ENCODE measurements at places on chromosomes 5 and 9.

- no peak for DNase-seq
Measured at GRCh38 chr5:78550891-78551290, 97.7 kb downstream of the LHFPL2 start.

DNA sequence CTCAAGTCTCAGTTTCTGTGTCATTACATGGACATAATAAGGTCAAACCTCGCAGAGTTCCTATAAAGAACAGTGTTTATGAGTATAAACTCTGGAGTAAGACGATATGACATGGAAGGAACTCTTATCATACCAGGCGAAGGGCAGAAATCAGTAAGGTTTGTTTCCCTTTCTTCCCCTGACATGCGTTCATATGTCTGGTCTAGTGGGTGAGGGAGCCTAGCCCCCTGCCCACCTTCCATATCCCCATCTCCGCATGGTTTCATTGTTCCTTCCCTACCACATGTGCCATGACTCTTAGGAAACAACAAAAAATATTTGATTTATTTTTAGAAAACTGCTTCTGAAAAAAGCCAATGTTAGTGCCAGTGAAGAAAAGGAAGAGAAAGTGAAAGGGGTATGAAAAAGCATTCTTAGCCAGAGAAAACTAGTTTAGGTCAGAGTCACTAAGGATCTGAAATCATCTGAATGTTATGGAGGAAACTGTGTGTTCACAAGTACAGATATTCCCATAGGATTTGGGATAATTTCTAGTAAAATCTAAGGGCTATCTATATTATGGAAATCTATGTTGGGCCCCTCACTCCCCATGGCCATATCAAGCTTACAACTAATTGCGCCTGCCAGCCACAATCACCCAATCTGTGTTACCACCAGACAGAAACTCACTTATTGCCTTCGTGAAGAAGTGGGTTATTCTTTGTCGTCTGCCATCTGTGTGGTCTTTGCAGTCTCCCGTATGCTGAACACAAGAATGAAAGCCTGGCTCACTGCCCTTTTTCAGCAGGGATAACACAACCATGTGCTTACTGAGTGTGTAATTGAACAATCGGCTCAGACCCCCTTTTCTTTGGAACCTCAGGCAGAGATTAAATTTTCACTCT, 19.9 kb upstream of the HMHB1 start:
- no peak for DNase-seq

- DNase-seq = peak; percentile 33
Measured at GRCh38 chr5:113487781-113488644, at the start of gene MCC. Gene MCC, minus strand, starts transcription at chr5:113488453.

GRCh38 chr9:97487107-97487506, 14.4 kb upstream of the TMOD1 start:
- DNase-seq = no peak

DNA sequence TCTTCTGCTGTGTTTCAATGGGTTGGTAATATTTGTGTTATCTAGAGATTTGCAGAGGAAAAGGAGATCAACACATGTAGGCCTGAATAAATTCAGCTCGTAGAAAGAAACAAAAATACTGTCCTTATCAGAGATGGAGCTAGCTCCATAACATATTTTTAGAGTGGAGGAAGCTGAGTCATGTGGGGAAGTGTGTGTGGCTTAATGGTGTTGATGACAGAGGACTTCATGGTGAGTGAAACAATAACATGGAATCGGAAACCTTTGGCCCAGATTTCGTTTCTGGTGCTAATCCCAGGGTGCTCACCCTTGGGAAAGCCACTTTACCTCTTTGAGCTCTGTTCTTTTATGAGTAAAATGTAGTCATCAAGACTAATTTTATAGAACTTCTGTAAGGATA, 825.0 kb downstream of the TLR4 start:
- no peak for DNase-seq

DNA sequence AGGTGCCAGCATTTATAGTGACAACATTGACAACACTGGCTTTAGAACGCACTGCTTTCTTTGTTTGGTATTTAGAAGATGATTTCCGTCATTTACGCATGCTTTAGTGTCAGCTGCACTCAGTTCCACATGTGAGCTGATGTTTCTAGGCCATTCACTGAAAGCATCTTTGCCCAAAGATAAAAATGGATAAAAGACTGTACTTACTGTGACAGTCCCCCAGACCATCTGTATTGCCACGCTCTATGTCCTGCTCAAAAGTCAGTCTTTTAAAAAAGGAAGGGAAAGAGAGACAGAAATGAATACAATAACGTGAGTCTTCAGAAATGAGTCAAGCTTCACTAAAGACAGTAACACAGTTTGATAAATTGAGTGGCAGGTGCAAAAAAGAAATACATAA, 99.3 kb downstream of the SEMA6A start:
- DNase-seq = no peak

- DNase-seq = no peak
Measured at GRCh38 chr5:143738417-143739401, 73.3 kb upstream of the HMHB1 start.

DNA sequence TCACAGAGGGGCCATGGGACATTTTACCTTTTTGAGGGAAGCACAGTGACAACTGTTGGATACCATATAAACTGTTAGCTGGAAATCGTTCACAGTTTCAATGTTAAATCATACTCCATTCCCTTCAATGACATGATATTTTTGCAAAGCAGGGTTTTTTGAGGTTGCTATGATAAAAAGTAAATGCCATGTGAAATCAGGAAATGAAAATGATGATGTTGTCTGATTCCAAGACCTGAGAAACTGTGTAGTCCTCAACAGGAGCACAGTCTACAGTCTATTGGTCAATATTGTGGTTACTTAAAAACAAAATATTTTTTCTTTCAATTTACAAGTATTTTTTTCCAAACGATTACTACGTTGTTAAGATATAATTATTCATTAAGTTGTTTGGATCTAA, 24.0 kb upstream of the ADAM19 start:
- no peak for DNase-seq

GRCh38 chr9:69400470-69400869, 75.5 kb downstream of the ENTREP1 start:
- DNase-seq = no peak

- no peak for DNase-seq
Measured at GRCh38 chr5:3599226-3600105, 3.8 kb downstream of the IRX1 start.

DNA sequence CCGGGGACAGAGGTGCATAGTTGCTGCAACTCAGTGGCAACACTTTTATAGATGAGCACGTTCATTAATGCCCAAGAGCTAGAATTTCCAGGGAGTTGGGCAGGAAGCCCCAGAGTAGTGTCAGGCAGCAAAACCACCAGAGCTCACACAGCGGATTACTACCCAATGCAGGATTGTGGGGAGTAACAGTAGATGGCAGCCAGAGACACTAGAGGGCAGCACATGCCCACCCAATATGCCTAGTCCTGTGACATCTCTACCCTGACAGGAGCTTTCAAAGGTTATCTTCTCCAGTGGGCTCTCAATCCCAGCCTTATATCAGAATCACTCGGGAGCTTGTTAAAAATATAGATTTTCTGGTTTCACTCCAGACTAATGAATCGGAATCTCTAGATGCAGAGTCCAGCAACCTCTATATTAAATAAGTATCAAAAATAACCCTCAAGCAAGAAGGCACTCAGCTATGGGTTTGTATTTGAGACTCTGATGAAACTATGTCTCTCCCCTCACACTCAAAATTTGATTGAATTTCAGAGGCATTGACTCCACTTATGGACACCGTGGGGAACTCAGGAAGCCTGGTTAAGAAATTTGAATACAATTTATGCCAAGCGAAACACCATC, 58.4 kb upstream of the PHF24 start:
- DNase-seq = peak; percentile 76

DNA sequence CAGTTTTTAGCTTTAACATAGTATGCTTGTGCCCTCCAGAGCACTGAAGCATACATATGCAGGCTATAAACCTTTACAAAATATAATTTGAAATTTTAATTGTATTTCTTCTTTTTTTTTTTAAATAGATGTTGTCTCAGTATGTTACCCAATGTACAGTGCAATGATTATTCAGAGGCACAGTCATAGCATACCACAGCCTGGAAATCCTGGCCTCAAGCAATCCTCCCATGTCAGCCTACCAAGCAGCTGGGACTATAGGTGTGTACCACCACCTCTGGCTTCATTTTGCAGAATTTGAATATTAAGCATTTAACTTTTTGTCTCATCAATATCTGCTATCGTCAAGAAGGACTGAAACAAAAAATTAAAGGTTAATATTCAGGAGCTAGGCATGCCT, 16.9 kb upstream of the ZNF782 start:
- DNase-seq = no peak

All from activated CD4-positive, CD25-positive, alpha-beta regulatory T cell treated with anti-CD3 and anti-CD28 coated beads, Interleukin-2, amount 50 U/mL, for 72 hours (primary cell).